ENCODE measurements at places on chromosomes 7 and 10. TPM values are rescaled to one million over a fixed set of nuclear protein-coding genes. Genes with fewer than 3 reads are reported as not detected.

AKR1C8 gene
- total RNA-seq = not detected

HDAC9 gene
- 3.3 TPM for total RNA-seq

FANK1 gene
- 4.6 TPM for total RNA-seq

GALNT17 gene
- total RNA-seq = not detected

PNLIP gene
- not detected for total RNA-seq

ATOH7 gene
- total RNA-seq = not detected

SPDYE6 gene
- total RNA-seq = not detected
